ENCODE measurements at places on chromosomes 5 and 9. TPM values are rescaled to one million over a fixed set of nuclear protein-coding genes. Genes with fewer than 3 reads are reported as not detected.

CYLC2 gene
- not detected for total RNA-seq

IGFBPL1 gene
- 2.1 TPM for total RNA-seq

IL9 gene
- not detected for total RNA-seq

LCN1 gene
- 30.3 TPM for total RNA-seq

COL5A1 gene
- total RNA-seq = 2.1 TPM

ATOX1 gene
- total RNA-seq = 46.2 TPM

TEK gene
- total RNA-seq = not detected

SLC27A6 gene
- total RNA-seq = not detected

SLC6A3 gene
- total RNA-seq = not detected

ZSWIM6 gene
- 10.6 TPM for total RNA-seq

Data from NCI-H460 (cell line).